Activated T-cell treated with anti-CD3 and anti-CD28 coated beads for 24 hours (primary cell): ENCODE measurements at places on chromosomes 5 and 9.

DNA sequence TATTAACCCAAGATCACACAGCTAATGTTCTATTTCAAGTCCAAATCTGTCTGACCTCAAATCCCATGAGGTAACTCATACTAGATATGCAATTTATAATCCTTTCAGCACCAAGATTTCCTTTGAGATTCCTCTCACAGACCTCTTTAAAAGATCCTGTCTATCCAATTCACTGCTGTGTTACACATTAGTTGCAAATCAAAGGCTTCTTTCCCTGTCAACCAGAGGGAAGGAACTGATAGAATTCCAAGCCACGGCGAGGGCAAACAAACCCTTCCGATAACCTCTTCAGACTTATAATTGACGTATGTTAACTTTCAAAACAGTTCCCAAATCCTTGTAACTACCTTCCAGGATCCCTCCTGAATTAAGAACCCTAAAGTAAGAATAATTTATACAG is 168.9 kb downstream of the DRD1 start:
- no peak for DNase-seq

- no peak for DNase-seq
Observed at GRCh38 chr5:67123819-67124218, 72.8 kb downstream of the CD180 start.

- DNase-seq = no peak
Observed at GRCh38 chr5:169832845-169833244, 147.4 kb downstream of the INSYN2B start.

DNA sequence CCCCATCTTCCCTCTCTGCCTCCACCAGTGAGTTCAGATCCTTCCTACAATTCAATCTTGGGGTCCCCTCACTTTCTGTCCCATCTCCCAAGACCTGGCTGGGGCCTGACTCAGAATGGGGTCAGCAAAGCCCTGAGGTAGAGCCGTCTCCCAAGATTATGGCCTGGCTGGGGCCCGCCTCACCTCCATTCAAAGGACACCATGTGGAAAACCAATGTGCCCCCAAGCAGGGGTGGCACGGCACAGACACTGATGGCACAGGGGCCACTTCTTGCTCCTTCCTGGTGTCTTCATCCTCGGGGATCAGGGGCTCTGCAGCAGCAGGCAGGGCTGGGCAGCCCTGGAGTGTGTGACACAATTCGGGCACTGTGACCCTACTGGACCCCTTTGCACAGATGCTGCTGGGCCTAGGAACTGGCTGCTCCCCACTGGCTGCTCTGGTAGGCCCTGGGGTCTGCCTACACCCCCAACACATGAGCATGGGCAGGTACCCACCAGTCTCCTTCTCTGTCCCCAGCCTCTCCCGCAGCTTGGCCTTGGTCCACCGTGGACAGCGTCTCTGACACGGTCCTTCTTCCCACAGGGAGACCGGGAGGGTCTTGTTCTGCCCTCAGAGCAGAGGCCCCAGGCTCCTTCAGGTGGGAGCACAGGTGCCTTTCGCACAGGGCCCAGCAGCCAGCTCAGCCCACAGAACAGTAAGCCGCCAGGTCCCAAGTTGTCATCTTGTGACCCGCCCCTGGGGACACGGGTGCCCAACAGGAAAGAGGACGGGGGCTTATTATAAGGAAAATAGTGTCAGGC is 89.5 kb downstream of the ADAMTS2 start:
- no peak for DNase-seq

GRCh38 chr9:107805201-107805600 is 315.6 kb upstream of the KLF4 start:
- DNase-seq = no peak

GRCh38 chr9:91276513-91276912 is 85.2 kb downstream of the AUH start:
- DNase-seq = no peak

DNA sequence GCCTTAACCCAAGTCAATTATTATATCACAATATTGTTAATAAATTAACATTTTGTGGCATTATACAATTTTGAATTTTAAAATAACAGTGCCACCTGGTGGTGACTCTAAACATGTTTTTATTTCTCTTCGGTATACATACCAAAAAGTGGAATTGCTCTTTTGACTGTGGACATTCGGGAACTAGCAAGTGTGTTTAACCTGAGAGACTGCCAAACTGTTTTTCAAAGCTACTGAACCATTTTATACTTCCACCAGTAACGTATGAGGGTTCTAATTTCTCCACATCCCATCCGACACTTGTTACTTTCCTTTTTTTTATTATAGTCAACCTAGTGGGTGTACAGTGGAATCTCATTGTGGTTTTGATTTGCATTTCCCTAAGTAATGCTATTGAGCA is 18.3 kb upstream of the HSDL2 start:
- no peak for DNase-seq

- no peak for DNase-seq
Observed at GRCh38 chr9:137380606-137381005, 42.4 kb downstream of the EXD3 start.

DNA sequence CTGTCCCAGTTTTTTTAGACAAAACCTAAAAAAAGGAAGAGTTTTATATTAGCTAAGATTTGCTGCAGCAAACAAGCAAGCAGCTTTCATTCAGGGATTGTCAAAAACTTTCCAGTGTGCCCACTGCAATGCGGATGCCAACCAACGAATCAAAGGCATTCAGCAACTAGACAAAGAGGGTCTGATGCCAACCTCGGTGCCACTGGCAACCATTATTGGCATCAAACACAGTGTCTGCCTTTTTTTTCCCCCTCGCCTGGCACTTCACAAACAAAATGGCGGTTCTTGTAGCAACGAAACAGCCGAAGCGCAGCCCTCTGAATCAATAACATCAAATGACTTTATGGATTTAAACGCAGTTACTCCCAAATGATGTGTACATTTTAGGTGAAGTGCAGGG is 10.4 kb downstream of the NFIB start:
- DNase-seq = no peak

DNA sequence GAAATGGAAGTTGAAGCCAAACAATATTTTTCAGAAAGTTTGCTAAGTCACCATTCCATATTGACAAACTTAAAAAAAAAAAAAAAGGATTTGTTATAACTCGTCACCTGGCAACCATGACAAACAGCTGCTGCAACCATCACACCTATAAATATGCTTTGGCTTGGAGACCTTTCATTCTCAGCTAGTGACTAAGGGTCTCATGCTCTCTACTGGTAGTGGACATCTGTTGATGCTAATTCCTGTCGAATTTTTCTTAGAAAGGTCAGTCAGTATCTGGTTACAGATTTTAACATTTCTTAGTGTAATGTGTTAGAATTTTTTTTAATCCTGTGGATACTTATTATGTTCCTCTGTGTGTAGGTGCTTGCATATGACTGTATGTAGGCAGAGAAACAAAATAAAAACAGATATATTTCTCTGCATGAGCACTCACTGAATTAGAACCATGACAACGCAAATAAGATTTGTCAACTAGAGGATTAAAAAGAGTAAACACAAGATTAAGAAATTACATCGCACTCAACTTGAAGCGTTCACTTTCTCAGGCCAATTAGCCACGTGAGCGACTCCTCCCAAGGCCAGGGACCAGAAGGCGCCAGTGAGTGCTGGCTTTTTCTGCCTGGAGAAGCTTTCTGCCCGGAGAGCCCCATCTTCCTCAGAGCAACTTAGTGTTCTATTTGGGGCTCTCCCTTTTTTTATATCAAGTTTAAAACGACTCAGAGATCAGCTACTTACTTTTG is 27.0 kb upstream of the ZNF622 start:
- DNase-seq = no peak

GRCh38 chr5:130138406-130139045 is 234.3 kb downstream of the CHSY3 start:
- no peak for DNase-seq

DNA sequence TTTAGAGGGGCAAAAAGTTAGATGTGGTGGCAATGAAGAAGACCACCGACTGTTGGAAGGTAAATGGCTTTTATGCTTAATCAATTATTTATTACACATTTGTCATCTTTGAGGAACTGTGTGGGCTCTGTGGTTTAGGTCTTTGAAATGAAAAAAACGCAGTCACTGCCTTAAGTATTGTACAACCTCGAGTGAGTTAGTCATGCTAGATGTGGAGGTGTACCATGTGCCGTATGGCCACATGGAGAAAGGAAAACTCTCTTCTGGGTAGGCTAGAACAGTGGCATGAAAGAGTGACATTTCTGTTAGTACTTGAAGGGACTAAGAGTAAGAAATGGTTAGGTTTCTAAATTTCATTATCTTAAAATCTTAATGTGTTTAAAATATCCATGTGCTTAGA is 166.1 kb downstream of the HACD4 start:
- DNase-seq = no peak

DNA sequence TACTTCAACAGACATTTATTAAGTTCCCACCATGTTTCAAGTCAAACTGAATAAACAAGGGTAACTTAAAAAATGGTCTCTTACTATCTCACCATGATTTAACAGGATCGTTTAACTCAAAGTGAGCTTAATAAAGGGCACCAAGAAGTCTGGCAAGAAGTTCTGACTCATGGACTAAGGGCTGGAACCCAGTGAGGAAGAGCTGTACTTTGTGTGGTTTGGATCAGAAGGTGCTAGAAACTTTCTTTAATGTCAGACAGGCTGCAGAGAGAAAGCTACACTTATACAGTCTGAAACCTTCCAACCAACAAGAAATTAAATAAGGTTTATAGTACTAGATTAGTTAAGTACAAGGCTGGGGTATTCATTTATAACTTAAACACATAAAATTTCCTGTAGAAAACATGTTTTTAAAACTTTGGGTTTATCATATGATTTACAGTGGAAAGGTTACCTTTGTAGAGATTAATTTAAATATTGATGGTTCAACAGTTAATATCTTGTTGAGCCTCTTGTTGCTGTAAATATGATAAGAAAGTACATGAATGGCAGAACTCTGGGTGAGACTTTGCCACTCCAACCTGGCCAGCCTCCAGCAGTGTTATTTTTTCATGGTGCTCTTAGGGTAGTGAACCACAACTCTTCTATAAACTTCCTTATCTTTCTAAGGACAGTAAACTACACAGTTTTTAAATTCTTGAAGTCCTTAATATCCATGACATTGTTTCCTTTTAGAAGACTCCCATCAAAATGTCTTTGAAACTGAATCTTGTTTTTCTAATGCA is 162.8 kb downstream of the MAN2A1 start:
- no peak for DNase-seq

GRCh38 chr5:177535125-177535524 is 18.4 kb upstream of the DDX41 start:
- DNase-seq = no peak

DNA sequence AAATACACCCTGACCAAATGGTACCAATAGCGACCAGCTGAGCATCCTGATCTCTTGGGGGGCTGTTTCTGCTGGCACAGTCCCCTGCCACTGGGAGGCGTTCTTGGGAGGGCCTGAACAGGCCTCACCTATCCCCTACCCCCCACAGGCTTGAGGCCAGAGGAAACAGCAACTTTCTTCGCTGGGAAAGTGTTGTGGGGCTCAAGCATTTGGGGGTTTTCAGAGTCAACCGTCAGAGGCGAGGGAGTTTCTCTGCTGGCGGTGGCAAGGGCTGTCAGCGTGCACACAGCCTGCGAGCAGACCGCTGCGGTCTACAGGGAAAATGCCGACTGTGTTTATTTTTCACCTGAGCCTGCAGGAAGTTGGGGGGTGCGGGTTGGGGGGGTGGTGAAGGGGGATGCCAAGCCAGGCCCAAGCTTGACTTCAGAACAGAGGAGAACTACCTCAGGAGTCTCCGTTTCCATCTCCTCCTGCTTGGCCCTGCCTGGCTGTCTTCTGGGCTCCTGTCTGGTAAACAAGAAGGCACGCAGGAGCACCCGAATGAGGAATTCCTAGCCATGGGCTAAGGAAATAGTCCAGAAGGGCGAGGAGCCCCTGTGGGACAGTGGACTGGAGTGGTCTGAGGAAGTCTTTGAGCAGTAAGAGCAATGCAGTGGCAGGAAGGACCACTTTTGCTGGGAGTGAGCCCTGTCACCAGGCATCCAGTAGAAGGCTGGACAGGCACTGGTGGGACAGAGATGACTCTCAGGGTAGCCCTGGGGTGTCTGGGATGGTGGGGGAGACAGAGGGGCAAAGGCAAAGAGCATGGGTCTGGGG is 18.1 kb downstream of the TCF7 start:
- peak; percentile 70 for DNase-seq

- DNase-seq = no peak
Observed at GRCh38 chr9:15696979-15697378, 144.1 kb downstream of the CCDC171 start.

GRCh38 chr5:96114736-96115135 is 153.1 kb upstream of the ELL2 start:
- peak; percentile 4 for DNase-seq

- no peak for DNase-seq
Observed at GRCh38 chr5:112579599-112580170, 158.0 kb upstream of the APC start.

DNA sequence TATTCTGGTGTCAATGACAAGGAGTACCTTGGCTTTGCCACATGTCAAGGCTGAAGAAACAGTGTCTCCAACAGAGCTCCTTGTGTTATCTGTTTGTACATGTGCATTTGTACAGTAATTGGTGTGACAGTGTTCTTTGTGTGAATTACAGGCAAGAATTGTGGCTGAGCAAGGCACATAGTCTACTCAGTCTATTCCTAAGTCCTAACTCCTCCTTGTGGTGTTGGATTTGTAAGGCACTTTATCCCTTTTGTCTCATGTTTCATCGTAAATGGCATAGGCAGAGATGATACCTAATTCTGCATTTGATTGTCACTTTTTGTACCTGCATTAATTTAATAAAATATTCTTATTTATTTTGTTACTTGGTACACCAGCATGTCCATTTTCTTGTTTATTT is 19.8 kb downstream of the CD274 start:
- DNase-seq = no peak

- no peak for DNase-seq
Observed at GRCh38 chr9:77912895-77913693, 118.5 kb downstream of the GNAQ start.

GRCh38 chr9:76101947-76102346 is 211.5 kb downstream of the PCSK5 start:
- no peak for DNase-seq

DNA sequence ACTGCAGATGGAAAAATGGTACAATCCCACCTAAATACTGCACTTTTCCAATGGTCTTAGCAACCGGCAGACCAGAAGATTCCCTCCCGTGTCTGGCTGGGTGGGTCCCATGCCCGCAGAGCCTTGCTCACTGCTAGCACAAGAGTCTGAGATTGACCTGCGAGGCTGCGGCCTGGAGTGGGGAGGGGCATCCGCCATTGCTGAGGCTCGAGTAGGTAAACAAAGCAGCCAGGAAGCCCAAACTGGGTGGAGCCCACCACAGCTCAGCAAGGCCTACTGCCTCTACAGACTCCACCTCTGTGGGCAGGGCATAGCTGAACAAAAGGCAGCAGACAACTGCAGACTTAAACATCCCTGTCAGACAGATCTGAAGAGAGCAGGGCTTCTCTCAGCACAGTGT is 221.6 kb upstream of the CTNND2 start:
- no peak for DNase-seq

DNA sequence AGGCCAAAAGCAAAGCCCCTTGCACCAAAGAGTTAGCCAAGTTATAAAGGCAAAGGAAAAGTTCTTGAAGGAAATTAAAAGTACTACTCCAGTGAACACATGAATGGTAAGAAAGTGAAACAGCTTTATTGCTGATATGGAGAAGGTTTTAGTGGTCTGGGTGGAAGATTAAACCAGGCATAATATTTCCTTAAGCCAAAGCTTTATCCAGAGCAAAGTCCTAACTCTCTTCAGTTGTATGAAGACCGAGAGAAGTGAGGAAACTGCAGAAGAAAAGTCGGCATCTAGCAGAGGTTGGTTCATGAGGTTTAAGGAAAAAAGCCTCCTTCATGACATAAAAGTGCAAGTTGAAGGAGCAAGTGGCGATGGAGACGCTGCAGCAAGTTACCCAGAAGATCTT is 3.1 kb upstream of the NUDT12 start:
- no peak for DNase-seq
